ENCODE measurements at places on chromosomes 6 and 20. TPM values are rescaled to one million over a fixed set of nuclear protein-coding genes. Genes with fewer than 3 reads are reported as not detected.
A peak's percentile ranks its signal among the peaks of the same experiment; 100 is the strongest.

- H3K36me3 ChIP-seq = no peaks in the 10 kb centered on the region
- no peak overlapping the region for H3K4me3 ChIP-seq
- no peak for DNase-seq
- no peak overlapping the region for H3K27ac ChIP-seq
Observed at GRCh38 chr20:4371623-4372251, 350.0 kb upstream of the PRND start.

DNA sequence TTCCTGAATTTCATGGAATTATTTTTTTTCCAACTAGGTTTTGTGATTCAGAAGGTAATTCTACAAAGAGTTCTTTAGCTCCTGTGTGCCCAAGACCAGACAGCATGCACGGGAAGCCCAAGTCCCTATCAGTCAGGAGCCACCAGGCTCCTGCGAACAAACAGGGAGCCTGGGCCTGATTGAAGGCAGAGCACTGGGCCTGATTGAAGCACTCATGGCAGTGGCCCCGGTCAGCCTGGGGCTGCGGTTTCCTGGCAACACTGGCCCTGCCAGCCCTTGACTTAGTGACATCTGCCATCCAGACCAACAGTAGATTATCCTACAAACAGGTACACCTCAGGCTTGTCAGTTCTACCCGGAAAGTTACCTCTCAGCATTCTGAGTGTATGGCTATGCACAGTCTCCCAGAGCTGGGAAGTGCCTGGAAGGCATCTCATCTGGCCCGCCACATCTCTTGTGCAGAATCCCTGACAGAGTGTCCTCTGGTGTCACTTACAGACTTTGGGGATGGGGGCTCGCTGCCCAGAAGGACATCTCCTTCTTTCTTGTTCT, 133.8 kb downstream of the VEGFA start:
- H3K27ac ChIP-seq = no peak overlapping the region
- no peaks in the 10 kb centered on the region for H3K4me1 ChIP-seq
- no peak for DNase-seq
- H3K27me3 ChIP-seq = peaks cover 4% of the 10 kb centered on the region
- no peak overlapping the region for H3K4me3 ChIP-seq

PAK5 gene
- polyA plus RNA-seq = not detected

EPHA7 gene
- not detected for polyA plus RNA-seq

RHAG gene
- polyA plus RNA-seq = not detected

GABRR1 gene
- not detected for polyA plus RNA-seq

DNA sequence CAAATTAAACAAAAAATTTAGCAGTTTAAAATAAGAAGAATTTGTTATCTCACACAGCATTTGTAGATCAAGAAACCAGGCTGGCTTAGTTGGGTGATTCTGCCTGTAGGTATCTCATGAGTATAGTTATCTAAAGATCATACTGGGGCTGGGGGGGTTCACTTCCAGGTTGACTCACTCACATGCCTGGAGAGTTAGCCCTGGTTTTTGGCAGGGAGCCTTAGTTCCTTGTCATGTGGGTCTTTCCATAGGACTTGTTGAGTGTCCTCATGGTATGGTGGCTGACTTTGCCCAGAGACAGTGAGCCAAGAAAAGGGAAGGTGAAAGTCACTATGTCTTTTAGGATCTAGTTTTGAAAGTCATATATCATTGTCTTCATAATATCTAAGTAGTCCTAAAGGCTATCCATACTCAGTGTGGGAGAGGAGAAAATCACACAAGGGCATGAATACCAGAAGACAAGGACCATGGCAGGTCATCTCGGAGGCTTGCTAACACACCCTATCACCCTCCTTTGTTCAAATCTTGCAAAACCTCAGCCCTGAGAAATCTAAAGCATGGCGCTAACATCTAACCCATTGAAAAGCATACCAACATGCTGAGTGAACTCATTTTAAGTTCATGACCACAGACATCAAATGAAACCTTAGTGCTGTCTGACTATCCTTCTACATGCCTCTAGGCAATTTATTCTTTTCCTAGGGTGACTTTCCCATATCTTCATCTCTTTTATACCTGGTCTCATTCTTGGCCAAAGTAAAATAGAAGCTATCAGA, 39.2 kb downstream of the CYP24A1 start:
- H3K4me1 ChIP-seq = no peaks in the 10 kb centered on the region
- H3K27me3 ChIP-seq = peaks cover 11% of the 10 kb centered on the region
- no peak for DNase-seq
- H3K27ac ChIP-seq = no peak overlapping the region

- no peak overlapping the region for H3K27ac ChIP-seq
- peaks cover 9% of the 10 kb centered on the region for H3K27me3 ChIP-seq
- peaks cover 16% of the 10 kb centered on the region for H3K4me1 ChIP-seq
- H3K4me3 ChIP-seq = no peak overlapping the region
- no peaks in the 10 kb centered on the region for H3K36me3 ChIP-seq
Observed at GRCh38 chr20:52496191-52496590, 304.6 kb upstream of the ZFP64 start.

SLC22A16 gene
- not detected for polyA plus RNA-seq

- no peak overlapping the region for H3K4me3 ChIP-seq
- peak; percentile 54 for DNase-seq
- no peaks in the 10 kb centered on the region for H3K27me3 ChIP-seq
- H3K36me3 ChIP-seq = no peaks in the 10 kb centered on the region
Observed at GRCh38 chr6:41846666-41847237, 48.4 kb downstream of the USP49 start.

RFX6 gene
- polyA plus RNA-seq = not detected

DNA sequence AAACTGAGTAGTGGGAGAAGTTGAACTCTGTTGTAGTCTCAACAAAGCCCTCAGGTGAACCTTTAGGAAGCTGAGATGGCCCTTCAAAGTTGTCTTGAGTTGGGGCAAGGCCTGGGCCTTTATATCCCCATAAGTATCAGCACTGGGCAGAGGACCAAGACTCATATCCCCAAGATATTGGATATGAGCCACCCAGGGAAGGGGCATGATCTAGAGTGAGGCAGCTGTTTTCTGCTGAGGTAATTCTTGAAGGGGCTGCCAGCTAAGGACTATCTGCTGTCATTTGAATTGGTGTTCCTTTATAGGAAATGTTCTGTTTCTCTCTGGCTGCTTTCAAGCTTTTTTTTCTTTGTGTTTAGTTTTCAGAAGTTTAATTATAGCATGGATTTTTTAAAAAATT, 140.7 kb upstream of the FLRT3 start:
- no peak overlapping the region for H3K27ac ChIP-seq
- H3K4me3 ChIP-seq = no peak overlapping the region
- no peaks in the 10 kb centered on the region for H3K36me3 ChIP-seq
- no peaks in the 10 kb centered on the region for H3K4me1 ChIP-seq

BACH2 gene
- polyA plus RNA-seq = 29.3 TPM

MMUT gene
- polyA plus RNA-seq = 11.3 TPM

DNA sequence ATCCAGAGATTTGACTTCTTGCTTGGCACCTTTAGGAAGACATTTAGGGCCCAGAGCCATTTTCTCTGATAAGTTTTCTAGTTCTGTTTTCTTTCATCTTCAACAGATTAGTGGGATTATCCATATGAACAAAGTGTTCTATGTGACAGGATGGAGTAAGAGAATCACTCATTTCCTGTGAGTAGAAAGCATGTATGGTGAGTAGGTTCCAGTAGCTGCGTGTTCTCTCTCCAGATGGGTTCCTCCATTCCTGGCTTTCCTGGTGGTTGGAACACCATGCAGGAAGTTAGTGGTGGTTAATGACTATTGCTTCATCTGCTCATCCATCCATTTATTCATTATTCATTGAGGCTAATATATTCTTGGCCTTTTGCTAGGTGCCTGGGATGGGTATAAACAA, 54.0 kb downstream of the EFCAB8 start:
- peaks cover 15% of the 10 kb centered on the region for H3K4me1 ChIP-seq
- H3K36me3 ChIP-seq = peaks cover 14% of the 10 kb centered on the region
- DNase-seq = no peak

GRM4 gene
- polyA plus RNA-seq = not detected

- no peak overlapping the region for H3K27ac ChIP-seq
- H3K27me3 ChIP-seq = peaks cover 10% of the 10 kb centered on the region
- H3K4me3 ChIP-seq = no peak overlapping the region
- peaks cover 12% of the 10 kb centered on the region for H3K36me3 ChIP-seq
- H3K4me1 ChIP-seq = no peaks in the 10 kb centered on the region
Observed at GRCh38 chr20:62088258-62089127, 22.8 kb upstream of the TAF4 start.

CD40 gene
- polyA plus RNA-seq = 2.0 TPM

VSX1 gene
- polyA plus RNA-seq = not detected

FRS3 gene
- polyA plus RNA-seq = 2.1 TPM

SYNCRIP gene
- polyA plus RNA-seq = 70.7 TPM

SAMHD1 gene
- polyA plus RNA-seq = 247 TPM

DNA sequence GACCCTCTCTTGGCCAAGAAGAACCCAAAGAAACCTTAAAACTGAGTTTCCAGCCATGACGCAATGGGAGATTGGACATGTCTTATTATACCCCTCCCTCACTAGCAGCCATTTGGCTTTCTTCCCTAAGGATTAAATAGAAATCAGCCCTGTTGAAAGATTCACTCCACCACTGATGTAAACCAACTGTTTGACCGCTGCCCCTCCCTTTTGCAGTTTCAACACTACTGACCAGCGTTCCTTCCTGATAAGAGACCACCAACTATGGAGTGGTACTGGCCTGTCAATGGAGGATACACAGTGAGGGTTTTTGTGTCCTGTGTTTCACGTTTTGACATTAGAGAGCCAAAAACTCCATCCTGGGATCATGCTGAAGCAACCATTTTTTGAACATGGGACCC, 53.2 kb upstream of the CD2AP start:
- no peak overlapping the region for H3K4me3 ChIP-seq
- no peak for DNase-seq
- no peaks in the 10 kb centered on the region for H3K4me1 ChIP-seq
- peaks cover 11% of the 10 kb centered on the region for H3K36me3 ChIP-seq
- H3K27me3 ChIP-seq = no peaks in the 10 kb centered on the region

IL17A gene
- not detected for polyA plus RNA-seq

GSTA1 gene
- not detected for polyA plus RNA-seq

BCAS1 gene
- polyA plus RNA-seq = not detected

PGC gene
- polyA plus RNA-seq = not detected

DNA sequence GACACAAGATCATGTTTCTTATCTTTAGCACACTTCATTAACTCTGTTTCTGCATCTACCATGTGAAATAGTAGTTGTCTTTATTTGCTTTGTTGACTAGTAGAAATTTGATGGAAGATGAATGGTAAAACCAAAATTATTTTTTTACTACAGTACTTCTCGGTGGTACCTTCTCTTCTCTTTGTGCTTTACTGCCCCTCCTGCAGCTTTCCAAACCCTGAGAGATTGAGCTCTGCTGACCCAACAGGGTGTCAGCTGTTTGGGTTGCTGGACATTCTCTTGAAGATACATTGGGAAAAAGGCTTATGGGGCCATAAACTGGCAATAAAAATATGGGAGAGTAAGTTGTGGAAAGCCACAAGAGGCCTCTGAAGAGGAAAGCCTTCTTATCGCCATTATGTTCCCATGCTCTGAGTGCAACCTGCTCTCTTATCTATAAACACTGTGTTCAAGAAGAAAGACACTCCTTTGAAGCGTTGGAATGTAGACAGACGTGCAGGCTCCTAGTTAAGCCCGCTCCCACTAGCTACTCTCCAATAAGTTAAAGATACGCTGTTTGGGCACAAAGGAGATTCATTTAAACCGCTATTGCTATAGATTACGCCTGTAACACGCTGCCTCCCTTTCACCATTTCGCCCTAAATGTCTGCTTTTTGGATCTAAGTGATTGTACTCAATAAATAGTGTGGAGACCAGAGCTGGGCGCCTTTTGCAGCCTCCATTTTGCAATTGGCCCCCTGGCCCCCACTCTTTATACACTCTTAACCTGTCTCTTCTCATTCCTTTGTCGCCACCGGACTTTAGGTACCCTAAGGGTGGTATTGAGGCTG, 60.1 kb upstream of the PRSS16 start:
- H3K27ac ChIP-seq = peak overlapping the region; percentile 61
- H3K4me1 ChIP-seq = peaks cover 17% of the 10 kb centered on the region
- peak overlapping the region; percentile 98 for H3K4me3 ChIP-seq
- no peaks in the 10 kb centered on the region for H3K27me3 ChIP-seq

- DNase-seq = no peak
- H3K4me1 ChIP-seq = no peaks in the 10 kb centered on the region
- no peak overlapping the region for H3K4me3 ChIP-seq
- H3K27ac ChIP-seq = no peak overlapping the region
- H3K36me3 ChIP-seq = no peaks in the 10 kb centered on the region
Observed at GRCh38 chr6:146582857-146583256, 15.9 kb upstream of the ADGB start.

CAPN11 gene
- not detected for polyA plus RNA-seq

VGLL2 gene
- polyA plus RNA-seq = not detected

GRCh38 chr6:54958446-54958845, 111.9 kb downstream of the FAM83B start:
- H3K4me3 ChIP-seq = no peak overlapping the region
- no peaks in the 10 kb centered on the region for H3K36me3 ChIP-seq
- no peak overlapping the region for H3K27ac ChIP-seq
- H3K27me3 ChIP-seq = no peaks in the 10 kb centered on the region
- peaks cover 5% of the 10 kb centered on the region for H3K4me1 ChIP-seq

- no peaks in the 10 kb centered on the region for H3K36me3 ChIP-seq
- H3K4me3 ChIP-seq = no peak overlapping the region
- peaks cover 4% of the 10 kb centered on the region for H3K27me3 ChIP-seq
Observed at GRCh38 chr6:25257686-25258348, 21.4 kb upstream of the CARMIL1 start.

- H3K27ac ChIP-seq = no peak overlapping the region
- H3K36me3 ChIP-seq = no peaks in the 10 kb centered on the region
- no peak for DNase-seq
- H3K4me3 ChIP-seq = no peak overlapping the region
- H3K4me1 ChIP-seq = peaks cover 17% of the 10 kb centered on the region
Observed at GRCh38 chr20:40966516-40967185, 62.0 kb upstream of the TOP1 start.

DNA sequence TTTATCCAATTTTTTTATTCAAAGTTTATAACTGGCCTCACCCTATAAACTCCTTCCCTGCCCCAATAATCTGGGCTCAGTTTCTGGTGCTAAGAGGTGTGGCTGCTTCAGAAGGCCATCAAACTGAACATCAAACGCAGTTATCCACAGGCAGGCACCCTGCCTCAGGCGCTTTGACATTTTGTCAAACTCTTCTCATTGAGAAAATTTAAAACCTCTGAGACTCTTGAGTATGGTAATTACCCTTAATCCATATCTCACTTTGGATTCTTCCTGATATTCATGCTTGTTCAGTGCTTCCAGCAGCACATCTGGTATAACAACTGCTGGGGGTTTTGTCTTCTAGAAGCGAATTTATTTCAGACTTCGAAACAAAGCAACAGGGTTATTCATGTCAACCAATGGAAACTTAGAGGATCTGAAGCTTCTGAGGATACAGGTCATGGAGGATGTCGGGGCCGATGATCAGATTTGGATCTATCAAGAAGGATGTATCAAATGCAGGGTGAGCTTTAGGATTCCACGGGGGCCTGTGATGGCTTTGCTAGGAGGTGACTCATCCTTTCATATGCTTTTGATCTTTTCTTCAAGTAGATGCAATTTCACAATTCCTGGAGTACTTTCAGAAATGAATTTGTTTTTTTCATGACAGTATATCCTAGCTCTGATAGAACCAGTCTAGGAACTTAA, 68.2 kb downstream of the RTN4IP1 start:
- H3K4me1 ChIP-seq = peaks cover 1% of the 10 kb centered on the region
- DNase-seq = no peak
- H3K4me3 ChIP-seq = no peak overlapping the region
- peak overlapping the region; percentile 36 for H3K27ac ChIP-seq
- peaks cover 13% of the 10 kb centered on the region for H3K36me3 ChIP-seq

PSMG4 gene
- 69.4 TPM for polyA plus RNA-seq

DEFB124 gene
- polyA plus RNA-seq = not detected

Measured in naive thymus-derived CD8-positive, alpha-beta T cell (primary cell).